ENCODE measurements at places on chromosomes 7 and 10.

GRCh38 chr7:138872576-138872975, 74.6 kb upstream of the ATP6V0A4 start:
- H3K36me3 ChIP-seq: no peaks in the 10 kb centered on the region
- H3K4me3 ChIP-seq: no peak overlapping the region
- no peaks in the 10 kb centered on the region for H3K27me3 ChIP-seq
- DNase-seq: no peak

DNA sequence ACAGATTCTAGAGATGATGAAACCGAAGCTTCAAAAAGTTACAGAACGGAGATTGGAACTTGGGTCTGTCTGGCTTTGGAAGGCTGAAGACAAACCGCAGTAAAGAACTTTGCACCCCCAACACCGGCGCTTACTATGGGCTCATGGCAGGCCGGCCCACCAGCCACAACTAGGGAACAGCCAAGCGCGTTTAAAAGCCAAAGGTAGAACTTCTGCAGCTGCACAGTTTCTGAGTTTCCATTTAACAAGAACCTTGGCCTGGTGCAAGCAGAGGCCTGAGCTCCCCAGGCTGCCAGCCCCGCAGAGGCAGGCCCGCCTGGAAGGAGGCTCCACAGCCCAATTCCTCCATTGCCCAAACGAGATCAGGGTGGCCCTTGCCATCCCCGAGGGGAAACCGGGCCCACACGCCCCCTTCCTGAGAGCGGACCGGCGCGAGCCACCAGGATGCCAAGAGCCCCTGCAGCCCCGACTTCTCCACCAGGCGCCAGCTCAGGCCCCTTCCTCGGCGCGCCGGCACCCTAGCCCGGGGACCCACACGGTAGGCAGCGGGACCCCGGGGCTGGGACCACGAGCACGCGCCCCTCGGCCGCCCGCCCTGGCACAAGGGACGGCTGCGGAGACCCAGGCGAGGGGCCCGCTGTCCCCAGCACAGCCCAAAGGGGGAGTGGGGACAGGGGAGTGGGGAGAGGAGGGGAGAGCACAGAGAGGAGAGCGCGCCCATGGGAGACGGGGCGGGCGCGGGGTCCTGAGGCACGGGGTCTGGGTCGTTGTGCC, 566 bp downstream of the MAD1L1 start:
- H3K27me3 ChIP-seq: no peaks in the 10 kb centered on the region
- peak overlapping the region; percentile 53 for H3K27ac ChIP-seq
- H3K36me3 ChIP-seq: no peaks in the 10 kb centered on the region
- H3K4me1 ChIP-seq: no peaks in the 10 kb centered on the region

DNA sequence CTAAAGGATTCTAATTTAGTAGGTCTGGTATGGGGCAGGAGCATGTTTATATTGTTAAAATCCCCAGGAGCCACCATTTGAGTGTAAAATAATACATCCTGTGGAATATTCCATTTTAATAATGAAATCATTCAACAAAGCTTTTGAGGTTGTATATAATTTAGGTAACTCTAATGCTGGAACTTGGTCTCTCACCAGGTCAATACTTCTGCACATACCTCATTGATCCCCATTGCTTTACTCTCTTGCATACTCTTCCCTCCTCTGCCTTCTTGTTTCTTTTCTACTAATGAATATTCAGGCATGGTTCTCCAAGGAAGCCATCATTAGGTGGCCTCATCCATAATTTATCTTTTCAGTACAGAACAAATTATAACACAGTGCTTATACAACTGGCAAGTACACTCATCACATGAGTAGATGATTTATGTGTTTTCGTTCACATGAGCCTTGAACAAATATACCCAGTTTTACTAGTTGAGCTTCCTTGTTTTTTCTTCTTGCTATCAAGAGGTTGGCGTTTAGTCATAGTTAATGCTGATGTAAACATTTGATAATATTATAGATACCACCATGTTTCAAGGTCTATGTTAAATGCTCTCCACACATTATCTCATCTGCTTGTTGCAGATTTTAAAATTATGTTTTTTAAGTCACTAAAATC, 7.2 kb downstream of the PALS2 start:
- no peaks in the 10 kb centered on the region for H3K27me3 ChIP-seq
- H3K36me3 ChIP-seq: no peaks in the 10 kb centered on the region
- no peaks in the 10 kb centered on the region for H3K4me1 ChIP-seq

- no peaks in the 10 kb centered on the region for H3K27me3 ChIP-seq
- no peaks in the 10 kb centered on the region for H3K4me1 ChIP-seq
- H3K27ac ChIP-seq: no peak overlapping the region
- H3K36me3 ChIP-seq: no peaks in the 10 kb centered on the region
- no peak for DNase-seq
These were observed 17.1 kb downstream of the MAGI2 start for GRCh38 chr7:79436378-79436777.

GRCh38 chr7:73704640-73705550, 14.6 kb downstream of the STX1A start:
- no peak for DNase-seq
- no peaks in the 10 kb centered on the region for H3K4me1 ChIP-seq
- no peaks in the 10 kb centered on the region for H3K36me3 ChIP-seq
- no peaks in the 10 kb centered on the region for H3K27me3 ChIP-seq

Measured in colonic mucosa (tissue), 4 donors.